ENCODE measurements at places on chromosomes 7 and 10.
A peak's percentile ranks its signal among the peaks of the same experiment; 100 is the strongest.

- DNase-seq = no peak
Measured at GRCh38 chr7:49001610-49002033, 77.3 kb downstream of the CDC14C start.

- peak; percentile 36 for DNase-seq
Measured at GRCh38 chr10:44465401-44466115, 80.7 kb upstream of the CXCL12 start.

DNA sequence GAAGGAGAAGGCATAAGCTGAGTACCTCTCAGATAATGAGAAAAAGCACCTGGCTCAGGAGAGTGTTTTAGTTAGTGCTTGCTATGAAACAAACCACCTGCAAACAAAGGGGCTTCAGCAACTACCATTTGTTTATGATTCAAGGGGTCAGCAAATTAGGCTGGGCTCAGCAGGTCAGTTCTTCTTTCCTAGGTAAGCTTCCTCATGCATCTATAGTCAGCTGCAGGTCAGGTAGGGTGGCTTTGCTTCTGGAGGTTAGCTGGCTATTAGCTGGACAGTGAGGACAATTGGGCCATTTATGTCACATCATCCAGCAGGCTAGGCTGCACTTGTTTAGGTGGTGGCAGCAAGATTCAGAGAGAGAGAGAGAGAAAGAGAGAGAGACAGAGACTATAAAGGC lies 185.5 kb downstream of the EMX2 start:
- no peak for DNase-seq

- peak; percentile 85 for DNase-seq
Measured at GRCh38 chr7:77550586-77550985, 13.5 kb downstream of the PTPN12 start.

Measured in EH (cell line).